ENCODE measurements at places on chromosomes 2 and 18.

- DNase-seq = no peak
Measured at GRCh38 chr18:9392726-9393125, 58.2 kb downstream of the TWSG1 start.

DNA sequence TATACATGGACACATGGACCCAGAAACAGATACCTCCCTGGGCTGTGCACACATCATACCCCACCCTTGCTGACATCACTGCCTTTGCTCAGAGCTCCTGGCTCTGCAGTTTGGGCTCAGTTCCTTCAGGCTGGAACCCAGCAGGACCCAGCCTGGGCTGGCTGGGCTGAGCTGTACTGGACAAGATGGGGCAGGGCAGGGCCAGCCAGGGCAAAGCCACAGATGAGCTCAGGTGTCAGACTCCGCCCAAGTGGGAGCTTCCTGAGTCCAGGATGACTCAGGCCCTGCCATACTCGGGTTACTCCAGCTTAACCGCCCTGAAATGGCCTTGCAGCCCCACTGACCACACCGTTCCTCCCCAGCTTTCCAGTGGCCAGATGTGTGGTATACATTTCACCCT, 284.9 kb downstream of the OSR1 start:
- DNase-seq = no peak

- no peak for DNase-seq
Measured at GRCh38 chr2:226362980-226363379, 436.6 kb downstream of the IRS1 start.

GRCh38 chr18:62982600-62983251, 267.4 kb downstream of the PHLPP1 start:
- peak; percentile 42 for DNase-seq

DNA sequence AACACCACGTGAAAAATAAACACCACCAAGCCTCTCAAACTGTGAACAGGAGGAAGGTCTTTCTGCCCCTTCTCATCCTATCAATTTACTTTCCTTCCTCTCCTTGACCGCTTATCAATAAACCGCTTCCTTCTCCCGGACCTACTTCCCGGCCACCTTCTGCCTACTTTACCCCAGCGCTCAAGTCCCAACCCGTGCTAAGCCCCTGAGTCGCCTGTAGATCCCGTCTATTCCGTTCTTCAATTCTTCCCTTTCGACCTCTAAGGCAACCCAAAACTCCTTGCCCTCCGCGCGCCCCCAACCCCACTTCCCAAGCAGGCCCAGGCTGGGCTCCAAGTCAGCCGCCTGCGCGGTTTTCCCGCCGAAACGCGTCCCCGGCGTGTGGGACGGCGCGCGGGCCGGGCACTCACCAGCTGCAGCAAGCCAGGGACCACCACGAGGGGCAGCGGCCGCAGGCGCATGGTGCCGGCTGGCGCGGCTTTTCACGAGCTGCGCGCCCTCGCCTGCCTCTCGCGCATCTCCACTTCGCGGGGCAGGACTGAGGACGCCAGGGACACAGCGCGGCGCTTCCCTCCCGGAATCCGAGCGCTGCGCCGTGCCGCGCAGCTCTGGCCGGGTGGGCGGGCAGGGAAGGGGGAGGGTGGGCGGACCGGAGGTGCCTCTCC, at the start of gene NXPH2:
Gene NXPH2, minus strand, starts transcription at position 610 of the 665 bp plus-strand sequence. Its CDS starts 149 bp downstream, at position 461.
- DNase-seq = no peak

DNA sequence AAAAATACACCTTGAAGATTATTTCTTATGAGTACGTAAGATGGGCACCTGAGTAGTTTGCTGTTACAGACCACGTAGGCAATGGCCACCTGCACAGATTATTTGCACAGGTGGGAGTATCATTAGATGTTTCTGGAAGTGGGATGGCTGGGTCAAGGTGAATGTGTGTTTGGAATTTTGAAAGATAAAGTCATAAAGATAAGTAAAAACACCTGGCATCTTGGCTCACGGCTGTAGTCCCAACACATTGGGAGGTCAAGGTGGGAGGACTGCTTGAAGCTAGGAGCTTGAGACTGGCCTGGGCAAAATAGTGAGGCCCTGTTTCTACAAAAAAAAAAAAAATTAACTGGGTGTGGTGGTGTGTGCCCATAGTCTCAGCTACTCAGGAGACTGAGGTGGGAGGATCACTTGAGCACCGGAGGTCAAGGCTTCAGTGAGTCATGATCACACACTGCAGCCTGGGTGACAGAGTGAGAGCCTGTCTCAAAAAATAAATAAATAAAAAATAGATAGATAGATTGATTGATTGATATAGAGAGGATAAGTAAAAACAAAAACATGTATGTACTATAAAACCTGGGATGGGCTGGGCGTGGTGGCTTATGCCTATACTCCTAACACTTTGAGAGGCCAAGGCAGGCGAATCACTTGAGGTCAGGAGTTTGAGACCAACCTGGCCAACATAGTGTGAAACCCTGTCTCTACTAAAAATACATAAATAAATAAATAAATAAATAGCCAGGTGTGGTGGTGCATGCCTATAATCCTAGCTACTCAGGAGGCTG, 30.4 kb downstream of the ODC1 start:
- no peak for DNase-seq

DNA sequence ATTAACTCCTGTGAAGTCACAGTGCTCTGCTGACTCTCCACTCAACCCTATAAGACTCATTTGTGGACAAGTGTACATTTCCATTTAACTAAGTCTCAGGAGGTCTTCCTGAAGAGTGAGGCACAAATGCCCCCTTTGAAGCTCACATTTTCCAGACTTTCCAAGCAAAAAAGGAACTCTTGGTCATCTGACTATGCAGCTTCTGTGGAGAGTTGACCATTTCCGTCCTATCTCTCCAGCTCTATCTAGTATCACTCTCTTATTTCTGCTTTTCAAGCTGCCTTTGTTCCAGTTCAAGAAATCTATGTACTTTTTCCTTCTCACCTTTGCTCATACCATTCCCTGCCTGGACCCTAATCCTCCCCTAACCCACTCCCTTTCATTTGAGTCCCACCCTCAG, 77.0 kb downstream of the ANTXR1 start:
- DNase-seq = no peak

Data from effector memory CD8-positive, alpha-beta T cell (primary cell).